ENCODE measurements at places on chromosomes 1 and 21.

DNA sequence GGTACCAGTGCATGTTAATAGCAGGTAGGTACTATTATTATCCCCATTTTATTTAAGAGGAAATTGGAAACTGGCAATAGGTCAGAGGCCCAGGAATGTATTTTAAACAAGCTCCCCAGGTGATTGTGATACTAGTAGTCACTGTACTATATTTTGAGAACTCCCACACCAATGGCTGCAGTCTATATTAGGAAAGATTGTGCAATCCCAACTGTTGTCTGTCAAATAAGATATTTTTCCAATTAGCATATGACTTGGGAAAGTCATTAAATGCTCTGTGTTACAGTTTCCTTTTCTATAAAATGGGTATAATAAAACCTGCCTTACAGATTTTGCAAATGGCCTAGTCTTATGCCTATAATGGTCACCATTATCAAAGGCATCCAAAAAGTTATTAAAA is 94.2 kb upstream of the DMRTA2 start:
- DNase-seq = no peak

- DNase-seq = peak; percentile 8
Observed at GRCh38 chr1:169271098-169271497, 96.5 kb downstream of the NME7 start.

- DNase-seq = no peak
Observed at GRCh38 chr1:21451212-21451611, 11.3 kb downstream of the NBPF3 start.

DNA sequence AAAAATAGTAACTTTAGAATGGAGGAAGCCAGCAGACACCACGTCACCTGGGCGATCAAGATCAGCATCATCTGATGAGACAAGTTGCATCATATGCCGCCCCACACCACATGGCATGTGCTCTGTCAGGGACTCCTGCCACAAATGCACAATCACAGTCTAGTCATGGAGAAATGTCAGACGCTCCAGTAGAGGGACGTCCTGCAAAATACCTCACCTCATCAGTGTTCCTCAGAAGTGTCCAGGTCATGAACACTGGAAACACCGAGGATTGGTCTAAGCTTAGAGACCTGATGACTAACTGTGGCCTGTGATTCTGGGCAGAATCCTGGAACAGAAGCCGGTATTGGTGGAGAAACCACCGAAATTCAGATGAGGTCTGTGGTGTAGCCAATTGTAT is 14.3 kb downstream of the ADARB1 start:
- no peak for DNase-seq

- no peak for DNase-seq
Observed at GRCh38 chr1:161127649-161128048, 4.8 kb downstream of the DEDD start.

GRCh38 chr1:44853201-44853600 is 10.1 kb upstream of the PTCH2 start:
- DNase-seq = no peak

DNA sequence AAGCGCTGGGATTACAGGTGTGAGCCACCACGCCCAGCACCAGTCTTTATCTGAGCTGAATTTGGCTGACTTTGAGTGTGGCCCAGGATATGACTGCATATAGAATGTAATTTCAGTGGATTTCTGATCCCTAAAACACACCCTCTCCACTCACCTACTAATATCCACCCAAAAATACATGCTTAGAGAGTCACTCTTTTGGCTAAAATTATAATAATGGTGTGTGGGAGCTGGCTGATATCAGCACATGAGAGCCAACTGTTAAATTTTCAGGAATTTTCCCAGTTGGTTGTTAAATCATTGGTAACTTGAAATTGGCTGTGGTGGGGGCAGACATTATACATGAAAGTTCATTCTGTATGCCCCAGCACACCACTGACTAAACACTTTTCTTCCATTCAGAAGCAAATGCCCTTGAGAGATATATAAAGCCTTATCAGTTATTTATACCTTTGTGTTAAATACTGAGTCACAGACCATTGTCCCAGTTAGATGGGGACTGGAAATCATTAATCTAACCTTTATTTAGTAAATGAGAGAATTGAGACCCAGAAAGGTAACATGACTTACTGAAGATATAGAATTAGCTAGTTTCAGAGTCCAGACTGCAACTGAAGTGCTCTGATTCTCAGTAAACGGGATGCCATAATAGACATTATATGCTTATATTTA is 9.9 kb upstream of the CD247 start:
- no peak for DNase-seq

DNA sequence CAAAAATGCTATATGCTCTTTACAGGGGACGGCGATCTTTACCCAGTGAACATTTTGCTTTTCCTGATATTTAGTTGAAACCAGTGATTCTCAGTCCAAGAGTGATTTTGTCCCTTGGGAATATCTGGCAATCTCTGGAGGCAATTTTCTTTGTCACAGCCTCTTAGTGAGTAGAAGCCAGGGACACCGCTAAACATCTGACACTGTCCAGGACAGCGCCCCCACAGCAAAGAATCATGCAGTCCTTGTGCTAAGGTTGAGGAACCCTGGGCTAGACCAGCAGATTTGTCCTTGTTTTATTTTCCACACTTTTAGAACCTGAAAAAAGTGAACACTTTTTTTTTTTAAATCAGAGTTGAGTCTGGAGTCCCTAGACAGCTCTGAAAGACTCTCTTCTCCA is 13.1 kb downstream of the EVA1C start:
- DNase-seq = no peak

DNA sequence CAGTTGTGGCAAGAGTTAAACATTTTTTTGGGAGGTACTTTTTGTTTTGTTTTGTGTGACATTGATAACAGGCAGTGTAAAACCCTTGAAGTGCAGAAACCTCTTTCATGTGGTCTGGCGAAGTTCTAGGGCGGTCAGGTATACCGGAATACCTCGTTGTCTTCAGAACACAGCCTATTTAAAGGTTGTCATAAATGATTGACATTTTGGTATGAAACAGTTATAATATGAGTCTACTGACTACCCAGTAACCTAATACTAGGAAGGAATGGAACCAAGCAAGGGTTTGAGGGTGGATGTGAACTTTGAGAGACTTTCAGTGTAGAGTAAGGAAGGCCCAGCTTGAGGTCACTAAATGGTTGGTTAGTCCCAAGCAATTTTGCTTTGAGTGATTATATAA is 40.5 kb downstream of the PATJ start:
- DNase-seq = no peak

DNA sequence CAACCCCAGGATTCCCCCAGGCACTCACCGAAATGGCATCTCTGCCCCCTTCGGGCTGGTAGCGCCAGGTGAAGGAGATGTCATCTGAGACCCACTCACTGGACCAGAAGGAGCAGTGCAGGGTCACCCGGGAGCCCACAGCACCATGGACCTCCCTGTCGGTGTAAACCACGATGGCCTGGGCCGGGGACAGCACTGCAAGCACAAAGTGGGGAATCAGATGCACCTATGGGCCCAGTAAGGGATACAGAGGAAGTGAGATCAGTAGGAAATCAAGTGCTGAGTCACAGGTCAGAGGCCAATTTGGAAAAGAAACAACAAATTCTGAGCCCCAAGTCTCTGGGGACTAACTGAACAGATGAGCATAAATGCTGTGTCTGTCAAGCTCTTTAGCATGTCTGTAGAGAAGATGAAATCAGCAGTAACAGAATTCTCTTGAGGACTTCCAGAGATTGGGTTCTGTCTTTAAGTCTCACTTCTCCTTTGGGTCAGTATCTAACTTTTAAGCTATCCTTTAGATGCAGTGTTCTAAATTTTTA is 2.5 kb downstream of the MPZ start:
- no peak for DNase-seq

- no peak for DNase-seq
Observed at GRCh38 chr1:94798054-94798453, 22.1 kb upstream of the SLC44A3 start.

DNA sequence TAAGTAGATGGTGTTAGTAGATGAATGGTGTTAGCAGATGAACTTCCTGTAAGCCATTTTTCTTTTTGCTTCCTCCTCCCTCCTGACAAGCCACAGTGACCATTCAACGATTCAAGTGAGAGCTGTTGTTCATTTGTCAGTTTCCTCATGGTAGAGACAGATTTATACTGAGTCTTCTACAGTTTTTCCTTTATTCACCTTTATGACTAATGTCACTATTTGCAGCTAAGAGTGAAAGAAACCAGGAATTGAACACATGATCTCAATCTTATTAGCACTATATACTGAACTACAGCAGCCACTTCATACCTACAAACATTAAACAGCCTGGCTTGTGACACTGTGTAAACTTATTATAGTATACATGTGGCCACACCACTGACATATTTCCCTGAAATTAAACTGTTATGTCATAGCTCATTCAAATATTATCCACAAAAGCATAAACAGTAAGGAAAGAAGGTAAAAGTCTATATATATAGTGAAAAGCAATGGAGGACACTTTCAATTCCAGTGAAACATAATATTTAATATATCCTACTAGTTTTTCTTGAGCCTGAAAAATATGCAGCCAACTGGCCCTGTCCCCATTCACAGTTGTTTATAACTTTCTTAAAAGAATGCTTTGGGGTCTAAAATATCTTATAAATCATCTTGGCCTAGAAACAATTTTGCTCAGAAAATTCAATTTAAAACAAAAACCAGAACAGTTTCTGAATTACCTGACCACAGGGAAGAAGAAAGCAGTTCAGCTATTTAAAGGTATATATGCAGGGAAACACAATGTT is 566.9 kb upstream of the ZRANB2 start:
- no peak for DNase-seq

DNA sequence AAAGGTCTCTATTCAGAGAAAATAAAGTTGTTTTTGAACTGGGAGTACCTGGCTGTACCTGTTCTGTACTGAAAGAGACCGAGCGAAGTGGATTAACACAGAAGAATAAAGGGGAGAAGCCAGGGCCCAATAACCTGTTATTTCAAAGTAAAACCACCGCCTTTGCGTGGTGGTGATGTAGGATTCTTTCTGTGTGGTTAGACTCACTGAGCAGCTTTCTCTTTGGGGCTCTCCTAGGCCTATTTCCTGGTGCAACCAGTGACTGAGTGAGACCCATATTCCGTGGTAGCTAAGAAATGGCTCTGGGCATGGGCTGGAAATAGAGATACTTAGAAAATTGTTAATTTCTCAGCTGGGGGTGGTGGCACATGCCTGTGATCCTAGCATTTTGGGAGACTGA is 99.9 kb downstream of the XCL2 start:
- DNase-seq = no peak

- no peak for DNase-seq
Observed at GRCh38 chr1:166882893-166883292, 6.8 kb upstream of the TADA1 start.

DNA sequence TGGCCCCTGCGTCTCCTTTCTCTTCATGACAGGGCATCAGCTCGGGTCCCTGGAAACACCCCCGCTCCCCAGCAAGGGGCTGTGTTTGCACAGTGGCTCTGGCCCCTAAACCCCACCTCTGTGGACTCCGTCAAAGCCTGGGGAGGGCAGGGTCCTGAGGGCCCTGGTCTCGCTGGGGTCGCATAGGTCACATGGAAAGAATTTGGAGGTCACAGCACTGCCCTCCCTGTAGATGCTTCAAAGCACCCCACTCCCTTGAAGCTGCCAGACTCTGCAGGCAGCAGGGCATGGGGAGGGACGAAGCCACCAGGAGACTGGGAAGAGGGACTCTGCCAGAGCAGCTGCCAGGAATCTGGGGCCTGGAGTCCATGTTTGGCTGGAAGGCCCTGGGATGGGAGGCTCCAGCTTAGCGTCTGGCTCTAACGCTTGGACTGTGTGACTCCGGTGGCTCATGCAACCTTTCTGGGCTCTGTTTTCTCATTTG is 36.6 kb upstream of the ECE1 start:
- DNase-seq = no peak

DNA sequence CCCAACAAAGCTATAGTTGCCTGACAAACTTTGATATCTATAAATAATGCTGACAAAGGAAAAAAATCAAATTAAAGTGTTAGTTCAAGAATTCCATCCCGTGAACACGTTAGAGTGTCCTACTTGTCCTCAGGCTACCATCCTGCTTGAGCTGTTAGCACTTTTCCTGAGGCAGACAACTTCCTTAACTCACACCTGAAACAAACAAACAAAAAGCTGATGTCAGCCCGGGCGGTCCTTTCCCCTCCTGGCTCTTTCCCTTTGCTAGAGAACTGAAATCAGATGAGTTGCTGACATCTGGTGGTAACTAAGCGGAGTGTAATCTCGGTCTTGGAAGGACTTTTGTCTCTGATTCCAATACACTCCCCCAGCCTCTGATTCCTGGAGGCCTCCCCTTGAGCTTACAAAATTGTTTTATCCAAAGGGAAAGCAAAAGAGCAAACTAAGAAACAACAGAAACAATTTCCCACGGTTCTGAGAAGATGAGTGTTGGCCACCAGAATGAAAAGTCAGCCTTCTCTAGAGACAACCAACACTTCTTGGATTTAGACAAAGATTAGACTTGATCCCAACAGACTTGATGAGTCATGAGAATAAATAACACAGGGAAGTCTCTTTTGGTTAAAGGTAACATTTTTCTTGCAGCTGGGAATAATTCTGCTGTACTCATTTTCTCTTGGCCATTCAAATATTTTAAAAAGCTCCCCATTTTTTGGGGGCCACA is 135.4 kb downstream of the PROX1 start:
- no peak for DNase-seq

GRCh38 chr1:27129225-27129624 is 25.7 kb downstream of the SLC9A1 start:
- no peak for DNase-seq

- DNase-seq = peak; percentile 56
Observed at GRCh38 chr1:224497714-224498573, 63.3 kb upstream of the WDR26 start.

DNA sequence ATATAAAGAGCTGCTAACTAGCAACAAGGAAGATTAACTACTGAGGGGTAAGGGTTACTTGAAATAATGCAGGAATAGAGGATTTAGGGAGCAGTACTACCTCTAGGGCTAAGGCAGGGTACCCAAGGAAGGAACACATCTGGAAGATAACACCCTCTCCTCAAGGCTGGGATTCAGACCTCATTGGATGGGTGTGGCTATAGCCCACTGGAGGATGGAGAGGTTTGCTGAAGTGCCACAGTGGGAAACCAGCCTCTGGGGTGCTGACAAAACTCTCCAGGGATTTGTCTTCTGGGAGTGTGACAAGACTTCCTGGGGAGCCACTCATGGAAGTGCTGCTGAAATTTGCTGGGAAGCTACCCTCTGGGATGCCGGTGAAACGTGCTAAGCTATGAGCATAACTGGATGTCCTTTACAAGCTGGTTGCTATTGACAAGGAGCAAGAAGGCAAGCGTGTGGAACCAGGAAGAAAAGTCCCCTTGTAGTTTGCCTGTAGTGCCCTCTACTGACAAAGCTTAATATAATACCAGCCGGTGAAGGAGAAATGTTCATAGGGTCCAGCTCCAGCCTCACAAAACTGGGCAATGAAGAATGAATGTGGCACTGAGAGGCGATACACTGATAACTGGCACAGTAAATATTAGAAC is 122.8 kb upstream of the USP24 start:
- peak; percentile 36 for DNase-seq
